ENCODE measurements at places on chromosomes 3 and 15. TPM values are rescaled to one million over a fixed set of nuclear protein-coding genes. Genes with fewer than 3 reads are reported as not detected.

ZNF860 gene
- 0.59 TPM for total RNA-seq

XXYLT1 gene
- 28.2 TPM for total RNA-seq

PLSCR4 gene
- 54.6 TPM for total RNA-seq

THUMPD3 gene
- total RNA-seq: 42.7 TPM

CACNA2D2 gene
- total RNA-seq: not detected

CACNA1D gene
- 0.29 TPM for total RNA-seq

GBE1 gene
- 184 TPM for total RNA-seq

CLRN1 gene
- not detected for total RNA-seq

SERPINI2 gene
- total RNA-seq: not detected

ARF4 gene
- total RNA-seq: 277 TPM

LNP1 gene
- total RNA-seq: 2.9 TPM

RYR3 gene
- total RNA-seq: not detected

IQSEC1 gene
- 28.3 TPM for total RNA-seq

PPCDC gene
- 5.6 TPM for total RNA-seq

DNA sequence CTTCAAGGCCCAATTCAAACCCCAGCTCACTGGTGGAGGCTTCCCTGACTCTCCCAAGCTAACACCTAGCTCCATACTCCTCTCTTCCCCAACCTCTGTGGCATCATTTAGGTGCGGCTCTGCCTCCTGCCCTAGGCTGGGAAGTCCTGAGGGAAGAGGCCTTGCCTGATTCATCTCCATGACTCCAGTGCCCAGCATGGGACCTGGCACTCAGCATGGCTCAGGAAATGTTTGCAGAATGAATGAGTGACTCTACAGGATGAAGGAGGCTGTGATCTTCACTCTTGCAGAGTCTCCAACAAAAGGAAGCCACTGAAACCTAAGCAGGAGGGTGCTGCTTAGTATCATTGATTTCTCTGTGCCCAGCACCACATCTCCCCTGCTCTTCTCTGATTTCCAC, 34.5 kb upstream of the INSYN1 start:
- no peak for DNase-seq

DNA sequence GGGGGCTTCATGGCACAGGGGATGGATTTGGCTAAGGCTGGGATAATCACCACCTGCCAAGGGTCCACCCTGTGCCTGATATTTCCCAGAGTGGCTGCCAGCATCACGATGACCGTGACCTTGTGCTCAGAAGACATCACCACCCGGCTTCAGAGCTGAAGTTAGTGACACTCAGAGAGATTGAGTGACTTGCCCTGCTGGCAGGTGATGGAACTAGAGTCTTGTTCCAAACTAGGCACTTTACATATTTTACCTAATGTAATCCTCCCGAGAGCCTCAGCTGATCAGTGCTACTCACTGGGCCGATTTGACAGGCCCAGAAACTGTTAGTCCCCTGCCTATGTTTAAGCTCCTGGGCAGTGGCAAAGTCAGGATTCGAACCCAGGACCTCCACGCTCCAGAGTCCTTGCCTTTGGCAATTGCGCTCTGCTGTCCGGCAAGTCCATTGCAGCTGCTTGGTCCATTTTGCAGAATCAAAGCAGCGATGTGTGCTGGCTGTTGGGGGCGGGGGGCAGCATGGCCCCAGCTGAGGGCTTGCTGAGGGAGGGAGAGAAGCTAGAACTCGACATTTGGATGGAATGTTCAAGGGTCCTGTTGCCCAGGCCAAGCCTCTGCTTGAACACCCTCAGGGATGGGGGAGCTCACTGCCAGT, 74.8 kb upstream of the GATA2 start:
- peak; percentile 65 for DNase-seq

- DNase-seq: no peak
Observed at GRCh38 chr3:87461443-87461842, 185.1 kb upstream of the POU1F1 start.

GRCh38 chr3:42638339-42638842, 15.1 kb upstream of the ZBTB47 start:
- peak; percentile 17 for DNase-seq

DNA sequence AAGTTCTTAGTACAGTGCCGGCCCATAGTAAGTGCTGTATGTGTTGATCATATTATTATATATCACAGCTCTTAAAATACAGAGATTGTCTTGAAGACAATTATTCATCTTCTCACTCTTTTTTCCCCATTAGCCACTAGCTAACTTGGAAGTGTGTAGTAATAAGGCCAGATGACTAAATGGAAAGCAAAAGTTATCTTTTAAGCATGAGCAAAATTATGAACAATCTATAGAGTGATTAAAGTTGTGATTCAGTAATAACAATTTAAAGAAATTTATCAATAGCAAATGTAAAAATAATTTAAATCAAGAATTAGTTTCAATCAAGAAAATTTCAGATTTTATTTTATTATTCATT, 630.9 kb upstream of the TBL1XR1 start:
- no peak for DNase-seq

DNA sequence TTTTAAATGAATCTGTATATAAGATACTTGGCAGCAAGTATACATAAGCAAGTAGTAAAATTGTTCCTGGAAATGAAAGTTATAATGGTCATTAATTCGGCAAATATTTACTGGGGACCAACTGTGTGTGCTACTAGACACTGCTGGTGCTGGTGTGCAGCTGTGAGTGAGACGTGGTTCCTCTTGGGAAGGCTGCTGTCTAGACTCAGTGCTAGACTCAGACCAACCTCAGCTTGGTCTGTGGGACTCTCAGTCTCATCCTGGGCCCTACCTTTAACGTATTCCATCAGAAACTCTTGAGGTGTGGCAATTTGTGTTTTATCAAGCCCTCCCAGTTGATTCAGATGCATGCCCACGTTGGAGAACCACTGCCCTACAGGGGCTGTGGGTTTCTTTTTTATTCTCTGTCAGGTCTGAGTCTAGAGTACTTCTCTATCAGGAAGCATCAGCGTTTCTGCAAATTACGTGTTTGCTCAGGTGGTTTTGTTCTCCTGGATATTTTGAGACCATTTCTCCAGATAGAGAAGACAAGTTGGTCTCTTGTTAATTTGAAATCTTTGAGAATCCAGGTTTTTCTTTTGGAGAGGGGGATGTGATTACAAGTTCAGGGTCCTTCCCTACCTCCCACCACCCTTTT, 6.8 kb downstream of the TLNRD1 start:
- DNase-seq: no peak

GRCh38 chr3:156109989-156110388, 10.4 kb upstream of the KCNAB1 start:
- no peak for DNase-seq

DNA sequence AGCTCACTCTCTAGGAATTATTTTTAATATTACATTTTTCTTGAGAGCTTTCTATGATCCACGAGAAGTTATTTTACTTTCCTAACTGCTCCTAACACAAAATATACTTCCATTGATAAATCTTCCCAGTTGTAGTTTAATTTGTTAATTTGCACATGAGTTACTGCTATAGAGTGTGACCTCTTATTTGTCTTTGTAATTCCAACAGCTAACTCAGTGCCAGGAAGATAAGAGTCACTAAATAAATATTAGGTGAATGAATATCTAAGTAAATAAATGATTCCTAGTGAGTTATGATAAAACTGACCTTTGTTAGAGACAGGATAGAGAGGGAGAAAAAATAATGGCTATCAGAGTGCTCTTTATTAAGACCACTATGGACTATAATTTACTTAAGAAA, 319.9 kb downstream of the NAALADL2 start:
- DNase-seq: no peak

DNA sequence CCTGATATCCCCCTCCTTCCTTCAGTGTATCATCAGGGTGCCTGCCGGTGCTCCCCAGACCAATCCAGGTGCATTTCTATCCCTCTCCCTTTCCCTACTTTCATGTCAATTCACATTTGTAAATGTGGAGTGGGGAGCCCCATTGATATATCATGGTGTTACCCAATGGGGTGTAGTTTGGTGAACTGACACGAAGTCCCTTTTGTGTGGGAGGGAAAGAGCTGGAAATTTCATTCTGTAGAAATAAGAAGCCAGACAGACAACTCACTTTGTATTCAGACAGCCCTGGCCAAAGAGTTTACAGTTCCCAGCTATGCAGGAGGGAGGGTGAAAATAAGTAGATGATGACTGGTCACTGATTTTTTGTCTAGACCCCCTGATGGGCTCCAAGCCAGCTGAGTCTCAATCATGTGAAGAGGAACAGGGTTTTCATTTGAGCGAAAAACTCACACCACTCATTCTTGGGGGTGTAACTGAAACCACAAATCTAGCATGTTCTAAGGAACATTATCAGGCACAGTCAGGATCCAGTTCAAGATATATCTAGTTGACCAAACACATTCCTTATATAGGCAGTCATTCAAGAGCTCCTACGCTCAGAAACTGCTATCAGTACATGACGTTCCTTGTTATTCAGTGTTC, 58.9 kb downstream of the LMCD1 start:
- DNase-seq: peak; percentile 90

DNA sequence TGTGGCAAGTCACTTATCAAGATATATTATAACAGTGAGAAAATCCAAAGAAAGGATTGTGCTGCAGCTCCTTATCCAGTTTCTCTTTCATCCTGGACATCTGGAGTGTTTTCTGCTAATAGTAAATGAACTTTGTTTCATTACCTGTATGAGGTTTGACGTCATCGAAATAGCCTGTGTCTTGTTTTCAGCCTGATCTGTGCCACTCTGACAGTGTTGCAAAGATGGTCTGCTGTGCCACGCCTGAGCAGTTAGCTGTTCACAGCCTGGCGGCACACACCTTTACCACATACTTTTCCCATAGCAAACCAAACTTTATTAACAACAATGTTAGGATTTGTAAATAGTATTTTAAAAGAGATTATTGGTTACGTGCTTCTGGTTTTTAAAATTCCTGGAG, 34.0 kb downstream of the YEATS2 start:
- no peak for DNase-seq

GRCh38 chr15:49131403-49131802, 24.0 kb downstream of the COPS2 start:
- no peak for DNase-seq

- DNase-seq: no peak
Observed at GRCh38 chr3:69716119-69716518, 23.1 kb upstream of the MITF start.

- DNase-seq: no peak
Observed at GRCh38 chr3:157671656-157672055, 168.4 kb upstream of the VEPH1 start.

All from osteoblast (primary cell).